ENCODE measurements at places on chromosomes 12 and 14.

DNA sequence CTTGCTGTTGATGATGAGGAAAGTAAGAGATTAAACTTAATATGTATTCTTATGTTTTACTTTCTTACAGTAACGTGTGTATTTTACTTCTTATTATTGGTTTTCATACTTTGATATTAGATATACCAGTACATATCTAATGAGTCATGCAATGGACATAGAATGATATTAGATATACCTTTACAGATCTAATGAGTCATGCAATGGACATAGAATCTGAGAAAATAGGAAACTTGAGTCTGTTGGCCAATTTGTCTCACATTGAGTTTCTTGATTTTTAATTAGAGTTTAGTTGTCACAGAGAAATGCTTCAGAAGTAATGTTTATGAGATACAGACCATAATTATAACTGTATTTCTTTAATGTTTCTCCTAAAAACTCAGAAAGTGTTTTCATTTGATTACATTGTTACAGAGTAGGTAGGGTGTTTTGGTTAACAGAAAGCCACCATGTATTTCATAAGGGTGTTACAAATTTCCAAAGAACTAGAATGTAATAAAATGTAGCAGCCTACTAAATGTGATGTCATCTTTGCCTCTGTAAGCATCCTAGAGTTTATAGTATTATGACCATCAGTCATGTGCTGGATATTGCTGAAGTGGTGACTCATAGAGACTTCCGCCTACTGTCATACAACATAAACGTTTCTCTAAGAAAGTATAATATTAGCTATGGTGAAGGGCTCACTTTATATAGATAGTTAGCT is 3.0 kb downstream of the GAS2L3 start:
- no peak for DNase-seq

- DNase-seq, result no peak
Observed at GRCh38 chr14:77004711-77005460, 23.6 kb downstream of the IRF2BPL start.

DNA sequence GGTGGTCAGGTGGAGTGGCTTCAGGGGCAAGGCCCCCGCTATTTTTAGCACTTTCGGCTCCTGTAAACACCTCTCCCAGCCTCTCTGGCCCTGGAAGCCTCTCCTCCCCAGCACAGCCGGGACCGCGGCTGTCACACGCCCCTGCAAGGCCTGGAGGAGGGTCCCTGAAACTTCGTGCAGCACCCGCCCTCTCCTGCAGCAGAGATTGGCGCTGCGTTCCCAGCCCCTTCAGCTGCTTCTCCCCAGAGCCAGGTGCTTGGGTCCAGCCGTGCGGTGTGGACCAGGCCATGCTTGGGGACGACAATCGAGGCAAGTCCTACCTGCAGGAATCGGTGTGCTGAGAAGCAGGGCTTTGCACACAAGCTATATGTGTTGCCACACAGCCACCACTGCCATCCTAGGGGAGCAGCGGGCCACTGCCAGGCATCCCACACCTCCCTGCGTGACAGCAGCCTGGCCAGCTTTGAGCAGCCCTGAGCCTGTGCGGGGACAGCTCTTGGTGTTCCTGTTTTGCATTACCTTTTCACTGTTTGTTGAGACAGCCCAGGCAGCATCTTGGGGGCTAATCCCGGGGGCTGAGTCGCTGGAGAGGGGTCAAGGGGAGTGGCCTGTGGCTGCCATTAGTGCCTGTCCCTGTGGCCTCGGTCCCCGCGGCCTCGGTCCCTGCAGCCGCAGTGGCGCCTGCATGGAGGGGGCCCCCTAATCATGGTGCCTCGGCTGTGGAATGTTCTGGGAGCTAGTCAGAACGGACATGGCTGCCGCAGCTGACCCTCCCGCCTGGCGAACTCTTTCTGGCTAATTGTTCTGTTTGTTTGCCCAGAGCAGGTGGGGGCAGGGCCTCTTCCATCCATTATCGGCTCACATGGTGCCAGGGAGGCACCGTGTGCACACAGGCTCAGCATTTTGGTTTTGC is 27.6 kb upstream of the TRAF3 start:
- DNase-seq, result no peak

- no peak for DNase-seq
Observed at GRCh38 chr12:104683831-104684503, 227.2 kb downstream of the CHST11 start.

DNA sequence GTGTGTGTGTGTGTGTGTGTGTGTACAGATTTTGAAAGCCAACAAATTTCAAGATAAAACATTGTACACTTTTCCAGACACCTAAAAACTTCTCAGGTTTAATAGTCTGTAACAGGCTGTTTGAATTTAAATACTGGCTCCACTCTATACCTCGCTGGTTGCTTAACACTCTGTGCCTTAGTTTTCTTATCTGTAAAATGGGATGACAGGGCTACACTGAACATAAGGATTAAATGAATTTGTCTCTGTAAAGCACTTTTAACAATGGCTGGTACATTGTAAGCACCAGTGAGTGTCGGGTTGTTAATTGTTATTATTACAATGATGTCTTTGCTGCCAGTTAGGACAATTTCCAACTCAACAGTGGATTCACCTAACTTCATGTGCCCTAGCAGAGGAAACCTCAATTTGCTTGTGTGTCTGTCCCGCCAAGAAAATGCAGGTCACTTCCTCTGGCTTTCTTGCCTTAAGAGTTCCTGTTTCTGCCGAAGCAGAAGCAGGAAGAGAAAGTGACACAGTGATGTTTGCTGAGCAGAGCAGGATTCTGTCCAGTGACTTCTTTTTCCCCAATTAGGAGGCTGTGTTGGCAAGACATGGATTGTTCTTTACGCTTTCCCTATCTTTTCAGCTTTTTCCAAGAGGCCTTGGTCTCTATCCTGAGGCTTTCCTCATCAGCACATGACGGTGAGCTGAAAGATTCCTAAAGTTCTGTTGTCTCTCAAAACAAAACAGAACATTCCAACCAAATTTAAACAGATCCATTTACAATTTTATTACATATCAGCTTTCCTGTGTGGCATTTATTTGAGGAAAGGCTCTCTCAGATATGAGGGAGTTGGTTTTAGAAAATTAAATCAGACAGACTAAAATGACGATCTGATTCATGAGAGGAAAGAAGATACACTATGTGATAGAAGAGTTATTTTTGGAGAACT is 154.1 kb upstream of the ATP2B1 start:
- DNase-seq, result no peak

GRCh38 chr14:67429510-67430205 is 17.7 kb upstream of the PLEK2 start:
- DNase-seq, result no peak

DNA sequence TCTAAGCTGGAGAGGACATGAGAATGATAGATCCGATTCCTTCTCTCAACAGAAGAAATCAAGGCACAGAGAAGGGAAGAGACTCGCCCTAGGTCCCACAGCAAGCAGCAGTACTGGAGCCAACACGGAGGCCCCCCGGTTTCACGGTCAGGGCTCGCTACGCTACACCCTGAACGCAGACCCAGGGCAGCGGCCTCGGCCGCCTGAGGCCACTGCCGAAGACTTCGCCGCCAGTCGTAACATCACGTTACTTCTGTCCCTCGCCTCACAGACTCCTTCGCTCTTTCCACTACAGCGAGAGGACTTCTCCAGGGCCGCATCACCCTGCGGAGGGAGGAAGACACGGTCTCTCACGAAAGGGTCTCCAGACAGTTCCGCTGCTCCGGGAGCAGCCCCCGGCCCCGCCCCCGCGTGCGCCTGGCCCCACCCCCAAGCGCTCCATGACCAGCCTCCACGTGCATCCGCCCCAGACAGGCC is 411 bp upstream of the DCAF4 start:
- no peak for DNase-seq
